ENCODE measurements at places on chromosomes 2 and 18.

DNA sequence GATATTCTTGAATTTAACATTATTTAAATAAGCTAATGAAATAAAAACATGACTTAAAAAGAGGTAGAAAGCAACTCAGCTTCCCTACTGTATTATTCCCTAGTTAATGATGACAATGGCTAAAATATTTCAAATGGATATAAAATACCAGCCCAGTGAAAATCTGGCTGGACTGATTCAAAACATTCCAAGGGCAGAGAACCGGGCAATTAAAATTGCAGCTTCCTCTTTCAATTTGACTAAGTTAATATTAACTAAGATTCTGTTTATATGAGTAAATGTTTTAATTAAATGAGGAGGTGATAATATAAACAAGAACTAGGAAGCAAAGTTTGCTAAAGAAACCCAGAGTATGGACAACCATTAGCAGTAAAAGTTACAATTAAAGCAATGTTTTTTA, 65.6 kb downstream of the RAPH1 start:
- no peak for DNase-seq

GRCh38 chr2:26457695-26458364, 20.1 kb downstream of the OTOF start:
- DNase-seq, result no peak

GRCh38 chr2:175152242-175152641, 15.8 kb downstream of the ATF2 start:
- DNase-seq, result no peak

DNA sequence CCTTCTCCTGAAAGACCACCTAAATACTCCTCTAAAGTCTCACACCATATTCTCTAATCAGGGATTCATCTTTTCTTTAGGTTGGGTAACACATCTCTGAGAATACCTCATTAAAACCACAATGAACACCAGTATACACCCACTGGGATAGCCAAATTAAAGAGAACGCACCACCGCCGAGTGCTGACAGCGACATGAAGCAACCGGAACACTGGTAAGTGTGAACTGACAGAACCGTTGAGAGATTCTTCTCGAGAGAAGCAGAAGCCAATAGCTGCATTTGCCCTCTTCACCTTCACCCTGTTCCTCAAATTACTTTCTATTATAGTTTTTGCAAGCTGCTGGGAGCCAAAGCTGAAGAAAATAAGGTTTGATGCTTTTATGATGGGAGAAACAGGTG, 318.5 kb downstream of the FBXO15 start:
- DNase-seq, result no peak
